ENCODE measurements at places on chromosomes 3 and 15.

GRCh38 chr3:13689373-13690260, 140.7 kb downstream of the FBLN2 start:
- no peak for DNase-seq

DNA sequence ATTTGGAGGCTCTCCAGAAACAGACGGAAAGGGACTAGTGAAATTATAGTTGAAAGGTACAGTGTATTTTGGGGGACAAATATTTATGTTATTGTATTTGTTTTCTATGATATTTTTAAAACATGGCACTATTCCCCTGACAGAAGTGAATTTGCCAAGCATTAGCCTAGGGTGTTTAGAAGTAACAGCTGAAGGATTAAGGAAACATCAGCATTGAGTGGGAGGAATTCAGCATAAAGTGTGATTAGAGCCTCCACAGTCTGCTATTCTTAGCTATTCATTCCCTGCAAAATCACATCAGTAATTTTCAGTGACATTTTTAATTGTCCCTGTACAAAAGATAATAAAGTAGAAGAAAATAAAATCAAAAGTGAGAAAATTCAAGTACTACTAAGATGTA, 231.4 kb downstream of the ROBO2 start:
- DNase-seq = no peak

GRCh38 chr3:4642611-4643010, 149.5 kb downstream of the ITPR1 start:
- DNase-seq = no peak

GRCh38 chr3:129434140-129434539, 5.6 kb downstream of the MBD4 start:
- no peak for DNase-seq

GRCh38 chr15:88262064-88262463, 5.5 kb upstream of the NTRK3 start:
- DNase-seq = peak; percentile 47

- DNase-seq = peak; percentile 68
Observed at GRCh38 chr3:180594631-180595558, 7.1 kb upstream of the TTC14 start.

GRCh38 chr3:64166584-64167162, 58.6 kb downstream of the PRICKLE2 start:
- peak; percentile 21 for DNase-seq

DNA sequence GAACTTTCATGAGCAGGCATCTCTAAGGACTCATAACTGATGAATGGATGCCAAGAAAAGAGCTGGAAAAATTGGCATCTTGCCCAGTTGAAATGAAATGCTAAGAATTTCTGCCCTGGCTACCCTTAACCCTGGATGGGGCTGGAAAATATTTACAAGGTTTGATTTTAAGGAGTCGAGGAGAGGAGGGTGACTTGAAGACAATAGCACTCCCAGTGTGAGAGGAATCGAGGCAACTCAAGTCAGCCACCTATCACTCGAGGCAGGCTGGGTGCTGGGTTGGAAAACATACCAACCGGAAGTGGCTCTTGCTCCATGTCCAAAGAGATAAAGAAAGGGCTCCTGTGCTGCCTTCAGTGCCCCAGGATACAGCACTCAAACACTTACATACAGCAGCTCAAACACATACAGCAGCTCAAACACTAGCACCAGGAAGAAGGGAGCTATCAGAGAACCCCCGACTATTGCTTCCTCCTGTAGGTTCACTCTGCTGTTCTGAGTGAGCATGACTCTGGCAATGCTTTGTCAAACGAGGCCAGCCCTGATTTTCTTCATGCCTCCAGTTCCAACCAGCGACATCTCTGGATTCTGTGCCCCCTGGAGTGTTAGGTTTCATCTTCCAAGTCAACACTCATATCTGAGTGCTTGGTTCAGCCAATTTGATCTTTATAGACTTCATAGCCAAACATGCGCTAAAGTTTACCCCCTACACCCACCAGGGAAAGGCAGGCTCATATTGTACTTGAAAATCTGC, 4.9 kb downstream of the PRICKLE2 start:
- peak; percentile 59 for DNase-seq

- peak; percentile 29 for DNase-seq
Observed at GRCh38 chr3:156246961-156247725, 126.8 kb downstream of the KCNAB1 start.

GRCh38 chr3:126827121-126827520, 123.1 kb downstream of the CHCHD6 start:
- DNase-seq = peak; percentile 61

DNA sequence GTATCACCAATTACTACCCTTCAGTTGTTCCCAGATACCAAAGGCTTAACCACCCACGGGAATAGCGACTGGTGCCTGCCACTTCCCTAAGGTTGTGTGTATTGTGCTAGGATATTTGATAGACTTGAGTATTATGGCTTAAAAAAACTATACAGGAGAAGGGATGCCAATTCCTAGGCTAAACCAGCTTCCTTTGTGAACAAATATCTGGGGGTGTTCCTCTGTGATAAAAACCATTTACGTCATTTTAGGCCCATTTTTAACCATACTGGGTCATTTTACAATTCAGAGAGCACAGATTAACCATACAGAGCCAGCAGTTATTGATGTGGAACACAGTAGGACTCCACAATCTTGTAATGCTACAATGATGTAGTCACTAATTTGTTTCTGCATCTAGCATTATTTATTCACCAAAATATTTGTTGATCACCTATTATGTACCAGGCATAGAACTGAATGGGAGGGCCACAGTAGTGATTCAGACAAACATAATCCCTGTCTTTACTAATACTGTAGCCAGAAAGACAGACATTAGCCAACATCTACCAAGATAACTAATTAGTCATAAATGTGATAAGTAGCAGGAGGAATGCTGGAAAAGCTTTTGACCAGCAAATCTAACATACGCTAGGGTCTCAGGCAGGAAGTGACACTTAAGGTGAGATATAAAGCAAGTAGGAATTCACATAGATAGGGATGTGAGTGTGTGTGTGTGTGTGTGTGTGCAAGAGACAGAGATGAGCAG, 184.8 kb downstream of the MECOM start:
- DNase-seq = peak; percentile 61

- DNase-seq = no peak
Observed at GRCh38 chr15:74992619-74993018, 2.7 kb upstream of the SCAMP5 start.

GRCh38 chr3:182728238-182728637, 65.1 kb upstream of the ATP11B start:
- no peak for DNase-seq

GRCh38 chr3:117630469-117630868, 920.9 kb downstream of the TUSC7 start:
- no peak for DNase-seq

DNA sequence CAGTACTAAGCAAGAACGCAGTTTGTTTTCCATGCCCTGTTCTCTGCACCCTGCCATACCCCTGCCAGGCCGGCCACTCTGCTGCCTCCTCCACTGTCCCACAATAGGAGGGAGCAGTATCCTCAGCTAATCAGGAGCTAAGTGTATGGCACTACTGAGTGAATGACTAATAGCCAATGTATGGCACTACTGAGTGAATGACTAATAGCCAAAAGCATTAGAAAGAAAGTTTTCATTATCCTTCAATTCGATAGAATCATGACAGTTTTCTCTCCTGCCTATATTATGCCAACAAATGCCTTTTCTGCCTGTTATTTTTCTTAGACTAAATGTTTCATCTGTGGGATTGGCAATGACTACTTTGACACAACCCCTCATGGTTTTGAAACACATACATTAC, 107.5 kb upstream of the CHRM5 start:
- peak; percentile 79 for DNase-seq

DNA sequence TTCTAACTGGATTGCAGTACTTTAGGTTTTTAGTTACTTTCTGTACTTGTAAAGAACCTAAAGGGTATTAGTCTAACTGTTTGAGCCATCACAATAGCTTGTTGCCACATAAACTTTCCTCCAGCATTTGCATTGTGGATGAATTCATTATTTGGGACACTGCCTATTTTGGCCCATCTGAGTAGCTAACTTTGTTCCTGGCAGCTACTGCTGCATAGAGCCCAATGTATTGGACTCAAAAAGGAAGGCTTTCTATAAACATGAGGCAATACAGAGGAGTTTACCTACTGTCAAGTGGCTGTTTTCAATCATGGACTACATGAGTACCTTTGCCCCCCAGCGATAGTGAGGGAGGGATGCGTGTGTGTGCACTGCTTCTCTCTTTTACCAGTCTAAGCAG, 1.9 kb downstream of the ROBO2 start:
- DNase-seq = no peak

DNA sequence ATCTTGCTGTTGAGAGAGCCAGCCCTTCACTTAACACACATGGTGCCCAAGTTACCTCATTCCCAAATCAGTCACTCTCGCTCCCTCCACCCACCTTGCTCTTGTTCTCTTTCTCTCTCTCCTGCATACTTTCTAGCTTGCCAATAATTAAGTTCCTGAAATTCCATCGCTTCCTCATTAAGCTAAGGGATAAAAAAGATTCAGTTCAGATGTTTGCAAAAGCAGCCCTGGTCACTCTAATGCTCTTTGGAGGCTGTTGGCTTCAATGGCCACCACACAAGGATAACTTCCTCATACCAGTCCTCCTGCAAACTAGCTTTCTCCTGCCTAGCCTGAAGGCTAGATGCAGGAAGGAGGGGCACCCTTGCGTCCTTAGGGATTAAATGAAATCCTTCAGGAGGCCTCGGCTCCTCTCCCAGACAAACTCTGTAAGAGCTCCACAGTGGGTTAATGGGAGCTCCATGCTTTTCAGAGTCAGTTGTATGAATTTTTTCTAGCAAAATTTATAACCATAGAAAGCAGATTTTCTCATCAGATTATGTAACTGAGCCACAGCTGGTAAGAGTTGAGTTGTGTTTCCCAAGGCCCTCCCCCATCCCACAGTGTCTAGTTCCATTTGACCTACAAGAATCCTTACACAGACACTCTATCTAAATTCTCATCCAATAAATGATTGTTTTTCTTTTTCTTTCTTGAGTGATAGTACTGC, 176.6 kb upstream of the TRIM42 start:
- no peak for DNase-seq

DNA sequence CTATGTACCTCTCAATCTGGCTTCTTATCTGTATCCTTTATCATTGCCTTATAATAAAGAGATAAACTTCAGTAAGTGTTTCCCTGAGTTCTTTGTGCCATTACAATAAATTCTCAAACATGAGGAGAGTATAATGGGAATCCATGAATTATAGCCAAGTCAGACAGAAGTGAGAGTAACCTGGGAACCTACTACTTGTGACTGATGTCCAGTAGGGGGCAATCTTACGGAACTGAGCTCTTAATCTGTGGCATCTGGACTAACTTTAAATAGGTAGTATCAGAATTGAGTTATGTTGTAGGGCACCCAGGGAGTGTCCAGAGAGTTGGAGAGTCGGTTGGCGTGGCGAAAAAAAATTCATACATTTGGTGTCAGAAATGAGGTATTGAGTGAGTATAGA, 542.6 kb downstream of the ZBBX start:
- peak; percentile 43 for DNase-seq

DNA sequence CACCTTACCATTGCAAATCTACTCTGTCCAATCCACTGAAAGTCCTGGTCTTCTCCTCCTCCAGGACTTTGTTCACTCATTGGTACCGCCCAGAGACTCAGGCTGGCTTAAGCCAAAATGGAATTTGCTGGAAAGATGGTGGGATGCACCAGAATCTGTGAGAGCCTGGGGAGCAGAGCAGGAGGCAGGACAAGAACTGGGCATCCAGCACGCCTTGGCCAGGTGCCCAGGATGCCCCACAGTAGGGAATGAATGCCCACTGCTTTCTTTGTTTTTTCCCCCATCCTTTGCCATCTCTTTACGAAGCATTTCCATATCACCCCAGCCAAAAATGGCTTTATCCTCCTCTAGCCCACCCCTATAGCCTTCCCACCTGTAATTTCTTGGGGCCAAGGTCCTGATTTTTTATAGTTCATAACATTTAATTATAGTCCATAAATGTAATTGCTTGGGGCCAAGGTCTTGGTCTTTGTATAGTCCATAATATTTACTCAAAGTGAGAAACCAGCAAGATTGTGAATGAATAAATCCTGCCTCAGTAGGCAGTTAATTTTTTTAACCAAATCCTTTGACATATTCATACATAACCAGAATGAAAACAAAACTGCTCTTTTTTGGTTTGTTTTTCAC, 23.3 kb upstream of the IREB2 start:
- no peak for DNase-seq

GRCh38 chr3:134795746-134796280, 753 bp downstream of the EPHB1 start:
- DNase-seq = peak; percentile 47

- peak; percentile 46 for DNase-seq
Observed at GRCh38 chr3:171163101-171164066, 136.9 kb upstream of the SLC2A2 start.

- no peak for DNase-seq
Observed at GRCh38 chr15:96338074-96338765, 7.7 kb downstream of the NR2F2 start.
